Activated T-cell treated with anti-CD3 and anti-CD28 coated beads, Interleukin-2, amount 50 U/mL, for 4 hours (primary cell): ENCODE measurements at places on chromosomes 2 and 18.
A peak's percentile ranks its signal among the peaks of the same experiment; 100 is the strongest.

GRCh38 chr18:36610258-36610657, 218.5 kb downstream of the TPGS2 start:
- DNase-seq = no peak

DNA sequence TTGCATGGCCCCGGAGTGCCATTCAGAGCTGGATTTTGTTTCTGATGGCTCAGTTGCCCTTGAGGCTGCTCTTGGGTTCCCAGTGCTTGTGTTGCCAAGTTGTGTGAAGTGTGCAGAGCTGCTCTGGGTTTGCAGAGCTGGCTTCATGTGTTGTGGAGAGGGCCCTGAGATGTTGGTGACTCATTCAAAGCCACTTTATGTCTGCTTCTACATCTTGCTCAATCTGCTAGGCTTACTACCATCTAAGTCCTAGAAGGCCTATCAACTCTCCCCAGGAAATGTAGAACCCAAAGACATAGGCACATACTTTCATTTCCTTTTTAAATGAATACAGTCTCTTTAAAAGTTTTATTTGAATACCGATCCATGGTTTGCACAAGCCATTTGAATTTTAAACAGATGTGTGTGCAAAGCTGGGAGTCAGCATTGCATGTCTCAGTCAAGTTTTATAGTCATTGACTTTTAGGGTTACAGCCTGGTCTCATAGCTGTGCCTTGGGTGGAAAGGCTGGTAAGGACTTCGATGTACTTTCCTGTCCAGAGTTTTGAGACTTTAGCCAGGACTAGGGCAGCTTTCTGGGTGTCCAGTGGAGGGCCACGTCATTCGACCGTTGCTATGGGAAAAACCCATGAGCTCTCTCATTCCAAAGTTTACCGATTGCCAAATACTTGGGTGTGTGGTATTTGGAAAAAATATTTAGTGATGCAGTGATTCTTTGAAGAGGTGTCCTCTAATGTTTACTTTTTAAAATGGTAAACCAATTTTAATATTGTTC, 105.0 kb downstream of the LTBP1 start:
- no peak for DNase-seq

DNA sequence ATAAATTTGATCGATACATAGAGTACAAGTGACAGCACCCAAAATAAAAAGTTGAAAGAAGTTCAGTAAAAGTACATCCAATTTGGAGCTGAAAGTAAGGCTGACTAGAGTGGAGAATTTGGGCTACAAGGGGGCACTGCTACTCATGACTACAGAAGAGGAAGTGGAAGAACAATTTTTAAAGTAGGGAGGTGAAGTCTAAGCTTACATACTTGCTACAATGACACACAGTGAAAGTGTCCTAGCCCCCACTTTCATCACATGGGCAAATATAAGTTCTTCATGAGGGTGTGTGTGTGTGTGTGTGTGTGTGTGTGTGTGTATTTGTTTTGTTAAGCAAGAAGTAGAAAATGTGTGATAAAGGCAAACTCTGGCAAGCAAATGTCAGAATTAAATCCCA, 45.7 kb downstream of the MAP3K2 start:
- DNase-seq = no peak

GRCh38 chr18:76928179-76928868, 106.0 kb downstream of the ZNF236 start:
- DNase-seq = no peak

- no peak for DNase-seq
Measured at GRCh38 chr2:26540961-26541360, 63.0 kb upstream of the OTOF start.

- DNase-seq = no peak
Measured at GRCh38 chr2:226873826-226874225, 38.0 kb downstream of the RHBDD1 start.

DNA sequence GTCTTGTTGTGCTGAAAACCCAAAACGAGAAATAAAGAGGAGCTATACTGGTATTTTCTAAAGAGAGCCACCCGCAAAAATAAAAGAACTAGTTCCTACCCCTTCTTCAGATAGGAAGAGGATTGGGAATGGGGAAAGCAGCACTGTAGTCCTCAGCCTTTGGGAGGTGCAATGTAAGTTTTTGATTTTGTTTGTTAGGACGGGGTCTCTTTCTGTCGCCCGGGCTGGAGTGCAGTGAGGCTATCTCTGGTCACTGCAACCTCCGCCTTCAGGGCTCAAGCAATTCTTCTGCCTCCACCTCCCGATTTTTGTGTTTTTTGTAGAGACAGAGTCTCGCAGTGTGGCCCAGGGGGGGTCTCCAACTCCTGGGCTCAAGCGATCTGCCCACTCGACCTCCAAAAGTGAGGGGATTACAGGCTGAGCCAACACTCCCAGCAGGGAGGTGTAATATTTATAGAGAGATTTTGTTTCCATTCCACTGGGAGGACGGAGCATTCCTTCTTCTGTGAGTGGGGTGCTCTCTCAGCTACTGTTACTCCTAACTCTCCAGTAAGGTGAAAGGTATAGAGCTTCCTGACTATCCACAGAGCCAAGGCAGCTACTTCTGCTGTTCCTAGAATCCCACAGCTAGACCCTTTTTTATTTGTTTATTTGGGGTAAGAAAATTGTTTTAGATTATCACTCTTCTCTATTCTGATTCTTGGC, 13.1 kb upstream of the GULP1 start:
- DNase-seq = no peak

GRCh38 chr2:173868406-173868805, 96.8 kb downstream of the SP3 start:
- no peak for DNase-seq

GRCh38 chr18:4084382-4084900, 370.7 kb downstream of the DLGAP1 start:
- DNase-seq = no peak

- no peak for DNase-seq
Measured at GRCh38 chr18:55179425-55179824, 220.2 kb upstream of the CCDC68 start.

DNA sequence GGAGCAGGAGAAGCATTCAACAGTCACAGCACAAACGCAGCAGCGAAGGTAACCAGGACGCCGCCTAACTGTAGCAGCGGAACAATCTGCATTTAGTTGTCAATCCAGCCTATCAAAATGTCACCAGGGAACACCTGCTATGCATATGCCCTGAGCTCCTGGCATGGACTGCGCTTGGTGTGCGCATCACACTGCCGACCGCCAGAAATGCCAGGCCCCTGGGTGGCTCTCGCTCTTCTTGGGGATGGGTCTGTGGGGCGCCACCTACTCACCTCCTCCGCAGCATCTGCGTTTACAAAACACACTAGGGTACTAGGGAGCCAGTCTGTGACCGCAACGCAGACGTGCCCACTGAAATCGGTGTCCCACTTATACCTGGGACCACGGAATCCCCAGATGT, 31.7 kb downstream of the ZNF516 start:
- no peak for DNase-seq

DNA sequence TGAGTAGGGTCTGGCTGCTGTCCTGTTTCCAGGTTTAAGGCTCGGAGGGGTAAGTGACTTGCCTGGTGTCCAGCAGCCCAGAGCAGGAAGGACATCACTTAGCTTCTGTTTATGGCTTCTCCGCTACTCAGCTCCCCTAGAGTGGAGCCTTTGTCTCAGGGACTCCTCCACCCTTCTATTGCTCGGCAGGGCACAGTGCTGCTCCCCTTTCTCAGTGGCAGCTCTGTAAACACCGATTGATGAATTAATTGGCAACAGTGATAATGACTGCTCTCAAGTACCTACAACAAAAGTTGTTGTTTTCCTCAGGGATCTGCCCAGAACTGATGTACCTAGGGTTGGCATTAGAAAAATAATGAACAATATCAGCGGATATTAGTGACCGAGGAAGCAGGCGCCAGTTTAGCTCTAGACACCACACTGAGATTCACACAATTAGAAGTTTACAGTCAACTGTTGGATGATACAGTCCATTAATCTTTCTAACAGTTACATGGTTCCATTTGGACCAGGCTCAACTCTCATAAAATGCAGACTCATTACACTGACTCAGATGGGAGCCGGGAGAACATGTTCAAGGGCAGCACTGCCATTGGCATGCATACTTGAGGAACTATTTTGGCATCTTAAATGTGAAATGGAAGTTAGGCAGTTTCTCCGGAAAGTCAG, 265.7 kb downstream of the MTX2 start:
- no peak for DNase-seq

GRCh38 chr2:235935773-235936172, 232.4 kb downstream of the GBX2 start:
- DNase-seq = no peak

DNA sequence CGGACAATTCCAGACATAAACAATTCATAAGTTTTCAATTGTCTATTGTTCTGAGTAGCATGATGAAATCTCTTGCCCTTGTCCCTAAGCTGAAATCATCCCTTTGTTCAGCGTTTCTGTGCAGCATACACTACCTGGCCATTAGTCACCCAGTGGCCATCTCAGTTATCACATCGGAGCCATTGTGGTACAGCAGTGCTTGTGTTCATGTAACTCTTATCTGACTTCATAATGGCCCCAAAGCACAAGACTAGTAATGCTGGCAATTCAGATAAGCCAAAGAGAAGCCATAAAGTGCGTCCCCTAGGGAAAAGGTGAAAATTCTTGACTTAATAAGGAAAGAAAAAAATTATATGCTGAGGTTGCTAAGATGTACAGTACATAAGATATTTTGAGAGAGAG, 127.2 kb downstream of the FHOD3 start:
- no peak for DNase-seq

- no peak for DNase-seq
Measured at GRCh38 chr18:3669376-3669775, 219.4 kb downstream of the TGIF1 start.

GRCh38 chr18:51235009-51235789, 37.7 kb upstream of the MEX3C start:
- DNase-seq = peak; percentile 16

DNA sequence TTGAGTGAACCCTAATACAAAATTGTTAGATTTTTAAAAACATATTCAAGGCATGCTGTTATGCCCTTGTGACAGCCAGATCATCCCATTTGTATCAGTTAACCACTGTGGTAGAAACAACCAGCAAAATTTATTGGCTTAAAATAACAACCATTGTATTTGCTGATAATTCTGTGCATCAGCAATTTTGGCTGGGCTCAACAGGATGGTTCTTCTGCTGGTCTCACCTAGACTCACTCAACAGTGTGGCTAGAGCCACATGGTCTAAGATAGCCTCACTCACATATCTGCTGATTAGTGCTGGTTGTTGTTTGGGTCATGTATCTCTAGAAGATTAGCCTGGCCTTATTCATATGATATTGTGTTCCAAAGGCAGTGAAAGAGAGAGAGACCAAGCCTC, 160.1 kb upstream of the GATA6 start:
- DNase-seq = no peak

GRCh38 chr18:10353791-10354190, 100.6 kb upstream of the APCDD1 start:
- no peak for DNase-seq
